ENCODE measurements at places on chromosomes 16 and 17. TPM values are rescaled to one million over a fixed set of nuclear protein-coding genes. Genes with fewer than 3 reads are reported as not detected.

RCVRN gene
- 0.30 TPM for total RNA-seq

PIRT gene
- total RNA-seq: not detected

- H3K36me3 ChIP-seq: no peaks in the 10 kb centered on the region
- no peaks in the 10 kb centered on the region for H3K27me3 ChIP-seq
- H3K27ac ChIP-seq: no peak overlapping the region
- no peaks in the 10 kb centered on the region for H3K4me1 ChIP-seq
- H3K4me3 ChIP-seq: no peak overlapping the region
Measured at GRCh38 chr17:65194670-65195334, 57.6 kb downstream of the RGS9 start.

DNA sequence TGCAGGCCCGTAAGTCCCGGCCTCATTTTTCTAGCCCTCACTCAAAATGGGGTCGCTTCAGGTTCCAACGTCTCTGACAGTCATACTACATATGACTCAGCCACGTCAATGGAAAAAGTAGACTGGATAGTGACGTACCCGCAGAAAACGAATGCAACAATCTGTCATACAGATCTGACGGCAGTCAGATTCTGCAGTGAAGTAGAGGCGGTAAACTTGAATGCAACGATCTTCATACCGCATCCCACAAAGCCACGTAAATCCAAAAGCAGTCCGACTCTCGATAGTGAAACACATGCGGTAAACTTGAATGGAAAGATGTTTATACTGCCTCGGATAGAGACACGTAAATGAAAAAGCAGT is 38.4 kb upstream of the ARL4D start:
- H3K36me3 ChIP-seq: no peaks in the 10 kb centered on the region
- H3K4me3 ChIP-seq: peak overlapping the region; percentile 66
- H3K27ac ChIP-seq: peak overlapping the region; percentile 97
- no peaks in the 10 kb centered on the region for H3K27me3 ChIP-seq

- H3K4me3 ChIP-seq: no peak overlapping the region
- H3K36me3 ChIP-seq: no peaks in the 10 kb centered on the region
- H3K27me3 ChIP-seq: peaks cover 9% of the 10 kb centered on the region
- DNase-seq: no peak
Measured at GRCh38 chr16:23869052-23869451, 33.3 kb downstream of the PRKCB start.

DNA sequence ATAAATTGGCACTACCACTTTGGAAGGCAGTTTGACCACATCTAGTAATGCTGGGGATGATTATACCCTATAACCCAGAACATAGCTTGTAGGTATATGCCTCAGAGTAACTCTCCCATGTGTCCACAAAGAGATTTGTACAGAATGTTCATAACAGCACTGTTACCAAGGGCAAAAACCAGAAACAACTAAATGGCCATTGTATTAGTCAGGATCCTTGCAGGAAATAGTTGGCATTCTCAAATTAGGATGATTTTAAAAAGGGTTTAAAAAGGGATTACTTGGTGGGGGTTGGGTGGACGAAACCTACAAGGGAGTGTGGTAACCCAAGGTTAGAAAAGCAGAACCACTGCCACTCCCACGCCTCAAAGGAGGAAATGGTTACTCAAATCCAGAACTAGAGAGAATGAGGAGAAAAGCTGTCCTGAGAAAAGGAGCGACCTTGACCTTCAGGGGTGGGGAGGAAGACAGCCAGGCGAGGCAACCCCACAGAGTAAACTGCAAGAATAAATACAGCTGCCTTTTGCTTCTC is 2.1 kb downstream of the CPPED1 start:
- no peaks in the 10 kb centered on the region for H3K36me3 ChIP-seq
- no peak overlapping the region for H3K27ac ChIP-seq
- H3K27me3 ChIP-seq: no peaks in the 10 kb centered on the region
- H3K4me1 ChIP-seq: peaks cover 13% of the 10 kb centered on the region
- DNase-seq: no peak

DNA sequence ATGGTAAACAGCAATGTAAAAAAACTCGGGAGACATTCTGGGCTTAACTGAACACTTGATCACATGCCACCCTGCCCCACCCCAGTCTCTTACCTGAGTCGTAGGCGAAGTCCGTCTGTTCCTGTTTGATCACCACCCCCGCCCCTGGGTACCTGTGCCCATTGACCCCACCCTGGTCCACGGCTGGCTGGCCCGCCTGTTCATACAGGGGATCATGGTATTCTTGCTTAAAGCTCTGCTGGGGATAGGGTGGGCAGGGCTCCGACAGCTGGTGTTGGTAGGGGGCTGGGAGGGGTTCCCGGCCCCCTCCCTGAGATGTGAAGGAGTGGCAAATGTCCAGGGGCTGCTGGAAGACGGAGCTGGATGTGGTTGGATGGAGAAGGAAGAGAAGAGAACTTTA is 13.6 kb downstream of the ETV4 start:
- H3K36me3 ChIP-seq: no peaks in the 10 kb centered on the region
- H3K27me3 ChIP-seq: no peaks in the 10 kb centered on the region
- H3K27ac ChIP-seq: no peak overlapping the region
- DNase-seq: no peak
- H3K4me3 ChIP-seq: no peak overlapping the region
- H3K4me1 ChIP-seq: peaks cover 34% of the 10 kb centered on the region

GRCh38 chr16:19210280-19210924 is 42.4 kb downstream of the SYT17 start:
- DNase-seq: no peak
- no peaks in the 10 kb centered on the region for H3K4me1 ChIP-seq
- H3K4me3 ChIP-seq: no peak overlapping the region
- H3K36me3 ChIP-seq: no peaks in the 10 kb centered on the region
- no peaks in the 10 kb centered on the region for H3K27me3 ChIP-seq

- no peak overlapping the region for H3K27ac ChIP-seq
- no peaks in the 10 kb centered on the region for H3K4me1 ChIP-seq
- H3K27me3 ChIP-seq: no peaks in the 10 kb centered on the region
- H3K4me3 ChIP-seq: no peak overlapping the region
Measured at GRCh38 chr17:55038291-55038690, 69.7 kb downstream of the STXBP4 start.

GRCh38 chr16:85422196-85422631 is 190.9 kb upstream of the GSE1 start:
- H3K27ac ChIP-seq: no peak overlapping the region
- no peaks in the 10 kb centered on the region for H3K36me3 ChIP-seq
- no peaks in the 10 kb centered on the region for H3K27me3 ChIP-seq
- H3K4me3 ChIP-seq: no peak overlapping the region
- no peak for DNase-seq

DNA sequence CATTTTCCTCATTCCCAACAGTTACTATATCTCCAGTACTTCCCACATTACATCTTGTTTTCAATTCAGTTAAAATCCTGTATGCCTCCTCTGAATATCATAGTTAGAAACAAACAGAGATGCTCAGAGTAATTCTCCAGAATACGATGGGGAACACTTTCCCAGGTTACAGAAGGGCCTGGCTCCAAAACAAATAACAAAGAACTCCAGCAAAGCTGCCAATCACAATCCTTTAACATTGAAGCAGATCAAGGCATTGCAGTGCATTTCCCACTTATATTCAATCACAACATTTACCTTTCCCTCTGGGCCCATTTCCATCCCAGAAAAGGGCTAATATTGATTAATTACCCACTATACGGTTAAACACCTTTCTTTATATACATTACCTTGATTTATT is 29.4 kb upstream of the PMFBP1 start:
- no peak for DNase-seq
- no peaks in the 10 kb centered on the region for H3K4me1 ChIP-seq
- H3K4me3 ChIP-seq: no peak overlapping the region
- H3K27ac ChIP-seq: no peak overlapping the region

DNA sequence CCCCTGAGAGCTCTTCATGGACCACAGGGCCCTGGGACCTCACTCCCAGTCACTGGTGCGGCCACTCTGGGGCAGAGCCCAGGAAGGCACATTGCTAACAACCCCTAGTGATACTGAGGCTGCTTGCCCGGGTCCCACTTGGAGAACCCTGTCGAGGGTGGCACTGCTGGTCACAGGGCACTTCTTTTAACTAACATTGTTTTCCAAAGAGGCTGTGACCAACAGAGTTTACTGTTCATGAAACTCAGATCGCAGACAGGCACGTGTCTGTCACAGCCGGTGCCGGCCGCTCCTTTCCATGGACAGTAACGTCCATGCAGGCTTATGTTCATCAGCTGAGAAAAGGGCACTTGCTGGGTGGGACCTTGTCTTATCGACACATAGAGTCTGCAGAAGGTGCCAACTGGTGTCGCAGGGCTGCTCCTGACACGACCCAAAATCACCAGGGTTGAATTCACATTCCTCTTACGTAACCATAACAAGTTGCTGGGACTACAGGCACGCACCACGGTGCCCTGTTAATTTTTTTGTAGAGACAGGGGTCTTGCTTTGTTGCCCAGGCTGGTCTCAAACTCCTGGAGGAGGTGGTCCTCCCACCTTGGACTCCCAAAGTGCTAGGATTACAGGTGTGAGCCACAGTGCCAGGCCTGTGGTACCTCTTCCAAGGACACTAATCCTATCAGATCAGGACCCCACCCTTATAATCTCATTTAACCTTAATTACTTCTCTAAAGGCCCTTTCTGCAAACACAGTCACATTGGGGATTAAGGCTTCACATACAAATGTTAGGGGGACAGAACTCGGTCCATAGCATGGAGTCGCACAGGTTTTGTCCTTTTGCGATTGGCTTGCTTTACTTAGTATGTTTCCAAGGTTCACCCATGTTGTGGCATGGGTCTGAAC is 1.2 kb upstream of the ZC3H18 start:
- H3K4me3 ChIP-seq: peak overlapping the region; percentile 76
- H3K36me3 ChIP-seq: peaks cover 14% of the 10 kb centered on the region
- no peaks in the 10 kb centered on the region for H3K27me3 ChIP-seq
- H3K4me1 ChIP-seq: peaks cover 6% of the 10 kb centered on the region

- no peak overlapping the region for H3K4me3 ChIP-seq
- H3K4me1 ChIP-seq: peaks cover 31% of the 10 kb centered on the region
- DNase-seq: no peak
Measured at GRCh38 chr16:67419502-67419901, 3.2 kb upstream of the ZDHHC1 start.

- no peak overlapping the region for H3K27ac ChIP-seq
- DNase-seq: no peak
- no peaks in the 10 kb centered on the region for H3K36me3 ChIP-seq
- no peak overlapping the region for H3K4me3 ChIP-seq
Measured at GRCh38 chr16:31016018-31016417, 5.6 kb upstream of the STX1B start.

GRCh38 chr17:41416479-41416878 is 7.9 kb downstream of the KRT37 start:
- no peak overlapping the region for H3K27ac ChIP-seq
- peaks cover 5% of the 10 kb centered on the region for H3K27me3 ChIP-seq
- no peak overlapping the region for H3K4me3 ChIP-seq
- H3K36me3 ChIP-seq: no peaks in the 10 kb centered on the region
- no peak for DNase-seq

DNA sequence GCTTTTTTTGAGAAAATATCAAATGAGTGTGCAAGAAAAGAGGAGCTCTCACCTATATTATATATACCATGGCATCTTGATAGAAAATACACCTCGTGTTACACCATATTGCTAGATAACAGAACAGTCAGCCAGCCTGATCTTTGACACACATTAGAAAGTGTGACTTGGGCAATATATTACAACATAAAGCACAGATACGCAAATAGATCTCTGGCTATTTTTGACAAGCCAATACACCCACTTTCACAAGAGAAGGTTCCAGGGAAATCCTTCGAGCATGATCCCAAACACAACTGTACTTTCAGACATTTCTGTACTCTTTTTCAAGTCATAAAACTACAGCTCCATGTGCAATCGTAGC is 9.4 kb downstream of the GGA2 start:
- no peak overlapping the region for H3K27ac ChIP-seq
- no peak overlapping the region for H3K4me3 ChIP-seq
- H3K4me1 ChIP-seq: peaks cover 23% of the 10 kb centered on the region
- no peaks in the 10 kb centered on the region for H3K36me3 ChIP-seq
